ENCODE measurements at places on chromosomes 16 and 17.

DNA sequence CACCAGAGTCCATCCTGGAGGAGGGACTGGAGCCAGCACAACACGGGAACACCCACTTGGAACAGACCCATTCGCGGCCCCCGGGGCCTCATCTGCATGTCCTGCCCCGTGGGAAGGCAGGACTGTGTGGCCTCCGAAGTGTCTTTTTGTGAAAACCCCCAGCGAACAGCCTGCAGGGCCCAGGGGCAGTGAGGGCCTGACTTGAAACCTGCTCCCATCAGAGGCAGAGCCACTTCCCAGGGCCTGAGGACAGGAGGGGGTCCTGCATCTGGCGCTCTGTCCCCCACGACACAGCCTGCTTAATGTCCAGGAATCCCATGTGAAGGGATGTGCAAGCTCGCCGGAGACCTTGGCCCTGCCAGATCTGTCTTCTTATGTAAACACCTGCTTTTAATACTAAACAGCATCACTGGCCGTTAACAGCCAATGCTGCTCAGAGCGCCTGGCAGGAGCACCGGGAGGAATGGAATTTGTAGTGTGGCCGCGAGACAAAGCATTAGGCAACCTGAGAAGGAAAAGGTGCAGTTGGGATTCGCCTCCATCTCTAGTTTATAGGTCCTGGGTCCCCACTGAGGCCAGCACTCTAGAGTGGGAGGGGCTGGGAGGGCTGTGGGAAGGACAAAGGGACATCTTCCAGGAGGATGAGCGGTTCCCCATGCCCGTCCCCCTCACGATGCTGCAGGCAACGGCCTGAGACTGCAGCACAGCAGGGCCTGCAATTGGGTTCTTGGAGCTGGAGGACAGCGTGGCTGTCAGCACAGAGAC lies 9.6 kb upstream of the EVPL start:
- DNase-seq, result no peak

DNA sequence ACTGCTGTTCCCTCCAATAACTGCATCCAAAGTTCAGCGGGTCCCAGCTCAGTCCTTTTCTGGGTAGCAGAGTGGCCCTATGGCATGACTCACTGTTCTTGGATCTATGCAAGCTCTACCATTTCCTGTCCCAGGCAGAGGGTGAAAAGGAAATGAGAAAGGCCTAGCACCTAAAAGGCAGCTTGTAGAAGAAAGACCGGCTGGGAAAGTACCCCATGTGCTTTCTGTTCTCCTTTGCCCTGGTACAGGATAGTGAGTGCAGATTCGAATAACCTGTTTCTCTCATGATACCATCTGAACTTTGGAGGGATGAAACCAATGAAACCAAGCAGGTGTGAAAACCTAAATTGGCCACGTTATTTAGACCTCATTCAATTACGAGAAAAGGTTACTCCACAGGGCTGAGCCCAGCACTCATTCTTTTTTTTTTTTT lies 12.7 kb upstream of the HASPIN start:
- DNase-seq, result peak; percentile 84

DNA sequence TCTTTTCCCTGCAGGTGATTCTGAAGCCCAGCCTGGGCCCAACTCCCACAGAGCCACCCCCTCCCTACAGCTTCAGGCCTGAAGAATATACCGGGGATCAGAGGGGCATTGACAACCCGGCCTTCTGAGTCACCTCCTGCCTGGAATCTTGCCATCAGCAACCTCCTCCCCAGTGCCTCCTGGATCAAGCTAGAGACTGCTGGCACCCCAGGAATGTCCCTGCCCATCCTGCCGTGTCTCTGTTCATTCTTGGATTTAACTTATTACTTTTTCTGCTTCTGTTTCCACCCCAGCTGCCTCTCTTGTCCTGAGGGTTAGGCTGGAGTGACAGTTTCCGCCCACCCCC lies 4.9 kb downstream of the TMEM92 start:
- no peak for DNase-seq

DNA sequence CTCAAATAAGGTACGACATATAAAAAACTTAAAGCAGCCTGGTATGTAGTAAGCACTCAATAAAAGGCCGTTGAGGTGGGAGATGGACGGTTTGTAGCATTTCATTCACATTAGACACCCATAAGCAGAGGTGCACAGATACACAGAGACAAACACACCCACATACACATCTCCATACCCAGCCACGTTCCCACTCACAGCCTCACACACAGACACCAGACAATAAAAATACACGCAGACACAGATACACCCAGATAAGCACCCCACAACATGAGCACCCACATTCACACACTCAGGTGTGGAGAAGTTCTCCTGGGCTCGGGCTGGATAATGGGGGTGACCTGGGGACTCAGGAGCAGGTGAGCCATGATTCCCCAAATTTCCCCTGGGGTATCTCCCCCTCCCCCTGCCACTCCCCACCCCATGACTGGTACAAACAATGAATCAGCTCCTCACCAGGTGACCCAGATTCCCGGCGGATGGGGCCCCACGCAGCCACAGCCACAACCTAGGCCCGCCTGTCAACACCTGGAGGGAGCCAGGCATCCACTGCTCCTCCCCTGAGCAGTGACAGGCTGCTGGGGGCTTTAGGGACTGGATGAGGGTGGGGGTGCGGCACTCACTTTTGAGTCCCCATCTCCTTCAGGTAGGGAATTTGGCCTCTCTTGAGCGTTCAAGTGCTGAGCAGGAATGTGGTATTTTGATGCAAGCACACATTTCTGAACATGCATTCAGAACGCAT lies 2.7 kb downstream of the DLX3 start:
- no peak for DNase-seq

GRCh38 chr17:29116804-29117753 lies 63.1 kb downstream of the MYO18A start:
- DNase-seq, result peak; percentile 78

DNA sequence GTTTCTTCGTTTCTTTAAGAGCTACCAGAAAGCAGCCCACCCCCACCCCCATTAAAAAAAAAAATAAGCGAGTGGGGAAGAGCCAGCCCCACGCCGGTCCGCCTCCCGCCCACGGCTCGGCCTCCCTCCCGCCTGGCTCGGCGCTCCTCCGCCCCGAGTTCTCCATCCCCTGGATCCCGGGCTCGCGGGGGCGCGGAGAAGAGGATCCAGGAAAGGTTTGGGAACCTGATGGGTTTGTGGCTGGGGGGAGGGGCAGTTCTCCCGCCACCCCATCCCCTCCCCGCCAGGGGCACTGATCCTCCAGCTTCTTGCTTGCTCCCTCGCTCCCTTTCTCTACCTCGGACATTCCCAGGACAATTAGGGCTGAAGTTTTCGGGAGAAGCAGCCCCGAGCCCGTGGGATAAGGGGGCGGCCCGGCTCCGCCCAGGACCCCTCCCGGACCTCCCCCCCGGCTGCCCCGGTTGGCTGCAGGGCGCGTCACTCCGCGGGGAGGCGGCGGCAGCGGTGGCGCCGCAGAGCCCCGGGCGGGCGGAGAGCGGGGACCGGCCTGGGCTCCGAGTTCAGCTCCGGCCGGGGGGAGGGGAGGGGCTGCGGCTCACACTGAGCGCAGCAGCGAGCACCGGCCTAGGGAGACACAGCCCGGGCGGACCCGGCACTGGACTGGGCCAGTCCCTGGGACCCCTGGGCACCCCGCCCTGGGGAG lies 1.0 kb upstream of the SALL1 start:
- no peak for DNase-seq

- no peak for DNase-seq
These were observed 126.7 kb upstream of the FOXF1 start for GRCh38 chr16:86383488-86384262.

DNA sequence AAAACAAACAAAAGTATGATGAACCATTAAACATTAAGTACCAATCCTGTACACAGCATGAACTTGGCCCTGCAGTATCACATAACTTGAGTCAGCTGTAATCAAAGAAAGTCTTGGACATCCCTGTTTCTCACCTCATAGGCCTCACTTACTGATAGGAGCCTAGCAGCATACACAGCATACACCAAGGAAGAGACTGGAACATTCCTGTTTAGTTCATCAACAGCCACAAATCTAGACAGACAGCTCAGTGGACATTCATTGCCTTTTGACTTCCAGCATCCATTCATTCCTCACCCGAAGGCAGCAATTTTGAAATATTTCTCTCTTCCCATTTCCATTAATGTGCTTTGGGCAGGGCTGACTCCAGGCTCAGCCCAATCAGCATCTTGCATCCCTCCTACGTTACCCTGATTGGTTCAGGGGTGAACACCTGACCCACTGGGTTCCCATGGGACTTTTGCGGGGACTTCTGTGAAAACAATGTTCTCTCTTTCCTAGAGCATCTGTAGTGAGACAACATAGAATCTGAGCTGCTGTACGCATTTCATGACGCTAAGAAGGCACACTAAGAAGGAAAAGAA lies 336.7 kb upstream of the ZFHX3 start:
- no peak for DNase-seq

DNA sequence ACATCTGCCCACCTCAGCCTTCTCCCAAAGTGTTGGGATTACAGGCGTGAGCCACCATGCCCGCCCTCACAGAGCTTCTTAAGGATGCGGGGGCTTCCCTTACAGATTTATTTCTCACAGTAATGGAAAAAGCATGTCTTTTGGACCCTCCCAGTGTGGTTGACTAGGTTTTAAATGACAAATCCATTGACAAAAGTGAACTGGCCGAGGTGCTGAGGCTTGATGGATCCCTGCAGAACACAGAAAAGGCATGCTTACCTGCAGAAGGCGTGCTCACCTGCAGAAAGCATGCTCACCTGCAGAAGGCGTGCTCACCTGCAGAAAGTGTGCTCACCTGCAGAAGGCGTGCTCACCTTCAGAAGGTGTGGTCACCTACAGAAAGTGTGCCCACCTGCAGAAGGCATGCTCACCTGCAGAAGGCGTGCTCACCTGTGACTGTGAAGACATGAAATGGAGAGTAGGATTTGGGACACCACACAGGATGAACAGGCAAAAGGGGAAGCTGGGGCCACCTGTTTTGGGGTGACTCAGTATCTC lies 15.1 kb upstream of the BBS2 start:
- DNase-seq, result no peak
